GM06990 (cell line): ENCODE measurements at places on chromosomes 2 and 18.

DNA sequence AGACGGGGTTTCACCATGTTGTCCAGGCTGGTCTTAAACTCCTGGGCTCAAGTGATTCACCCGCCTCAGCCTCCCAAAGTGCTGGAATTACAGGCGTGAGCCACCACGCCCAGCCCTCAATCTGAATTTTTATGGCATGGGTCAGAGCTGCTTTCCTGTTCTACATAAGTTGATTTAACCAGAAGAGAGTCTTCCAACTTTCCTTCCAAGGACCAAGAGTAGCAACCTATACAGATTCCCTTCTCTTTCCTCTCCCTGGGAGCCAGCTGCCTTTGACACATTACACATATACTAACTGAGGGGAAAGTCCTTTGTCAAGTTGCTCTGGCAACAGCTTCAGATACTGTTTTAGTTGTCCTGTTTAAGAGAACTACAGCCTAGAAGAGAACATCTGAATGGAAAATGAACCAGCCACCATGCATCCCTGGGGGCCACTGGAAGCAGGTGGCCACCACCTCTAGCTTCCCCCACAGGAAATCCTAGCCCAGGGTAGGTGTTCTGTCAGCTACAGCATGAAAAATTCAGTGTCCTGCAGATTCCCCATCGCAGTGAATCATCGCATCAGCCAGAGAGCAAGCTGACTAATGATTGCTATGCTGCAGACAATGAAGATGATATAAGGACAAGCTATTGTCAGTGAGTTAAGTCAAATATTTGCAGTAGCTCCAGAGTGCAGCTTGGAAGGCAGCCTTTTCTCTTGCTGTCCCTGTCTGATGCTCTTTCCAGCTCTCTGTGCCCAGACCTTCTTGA lies 62.9 kb downstream of the POMC start:
- no peak for DNase-seq

DNA sequence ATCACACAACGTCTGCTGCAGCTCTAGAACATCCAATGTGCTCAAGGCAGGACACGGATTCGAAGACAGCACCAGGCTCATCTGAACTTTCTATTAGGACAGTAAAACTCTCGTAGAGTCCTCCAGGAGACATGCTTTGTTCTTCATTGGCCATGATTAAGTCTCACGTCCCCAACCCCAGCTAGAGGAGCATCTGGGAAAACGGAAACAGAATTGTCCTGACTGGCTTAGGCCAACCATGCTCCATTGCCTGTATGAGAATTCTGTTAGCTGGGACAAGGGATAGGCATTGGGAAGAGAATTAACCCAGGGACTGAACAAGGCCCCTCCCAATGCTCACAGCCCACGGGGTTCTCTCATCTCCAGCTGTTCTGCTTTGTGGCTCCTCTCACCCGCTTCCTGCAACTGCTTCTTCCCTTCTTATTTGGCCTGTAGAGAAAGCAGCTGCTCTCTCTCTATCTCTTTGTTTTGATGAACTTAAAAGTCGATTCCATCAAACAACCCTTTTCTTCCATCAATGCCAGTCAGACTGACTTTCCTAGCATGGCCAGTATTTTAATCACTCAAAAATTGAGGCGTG lies 75.6 kb downstream of the C1QL2 start:
- no peak for DNase-seq

DNA sequence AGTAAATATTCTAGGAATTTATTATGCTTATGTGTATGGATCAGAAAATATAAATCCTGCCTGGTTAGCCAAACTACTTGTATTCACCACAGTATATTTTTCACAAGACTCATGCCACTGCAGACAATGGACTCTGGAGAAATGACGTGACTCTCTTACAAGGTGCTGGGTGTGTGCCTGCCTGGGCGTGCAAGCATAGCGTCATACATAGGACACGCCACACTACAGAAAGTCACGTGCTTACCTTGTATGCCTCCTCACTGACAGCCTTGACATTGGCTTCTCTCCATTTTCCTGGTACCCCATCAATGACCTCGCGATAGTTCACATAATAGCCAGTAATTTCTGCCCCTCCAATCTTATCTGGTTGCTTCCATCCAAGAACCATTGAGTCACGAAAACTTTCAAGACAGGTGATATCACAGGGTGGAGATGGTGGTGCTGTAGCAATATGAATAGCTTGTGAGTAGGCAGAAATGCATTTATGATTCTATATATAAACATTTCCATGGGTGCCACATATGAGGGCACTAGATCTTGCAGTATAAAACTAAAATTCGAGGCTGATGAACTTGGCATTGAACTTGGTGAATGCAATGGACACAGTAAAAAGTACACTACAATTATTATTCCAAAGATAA lies 93.2 kb downstream of the MYOM1 start:
- DNase-seq, result no peak

- DNase-seq, result no peak
These were observed 535.2 kb downstream of the METTL4 start for GRCh38 chr18:2036086-2036485.

DNA sequence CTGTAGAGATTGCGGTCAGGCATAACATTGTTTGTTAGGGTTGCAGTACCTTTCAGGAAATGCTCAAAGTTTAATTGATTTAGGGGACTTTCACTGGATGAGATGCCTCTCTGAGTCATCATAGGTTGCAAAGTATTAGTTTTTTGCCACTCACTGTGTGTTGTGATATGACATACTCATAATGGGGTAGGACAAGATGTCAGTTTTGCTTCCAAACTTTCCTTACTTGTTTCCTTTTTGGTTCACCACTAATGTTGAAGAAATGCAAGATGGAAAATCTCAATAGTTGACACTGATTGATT lies 35.0 kb upstream of the PTH2R start:
- no peak for DNase-seq

- DNase-seq, result no peak
These were observed 146.6 kb downstream of the ZNF516 start for GRCh38 chr18:76348267-76349066.
